ENCODE measurements at places on chromosomes 1 and 21.

DNA sequence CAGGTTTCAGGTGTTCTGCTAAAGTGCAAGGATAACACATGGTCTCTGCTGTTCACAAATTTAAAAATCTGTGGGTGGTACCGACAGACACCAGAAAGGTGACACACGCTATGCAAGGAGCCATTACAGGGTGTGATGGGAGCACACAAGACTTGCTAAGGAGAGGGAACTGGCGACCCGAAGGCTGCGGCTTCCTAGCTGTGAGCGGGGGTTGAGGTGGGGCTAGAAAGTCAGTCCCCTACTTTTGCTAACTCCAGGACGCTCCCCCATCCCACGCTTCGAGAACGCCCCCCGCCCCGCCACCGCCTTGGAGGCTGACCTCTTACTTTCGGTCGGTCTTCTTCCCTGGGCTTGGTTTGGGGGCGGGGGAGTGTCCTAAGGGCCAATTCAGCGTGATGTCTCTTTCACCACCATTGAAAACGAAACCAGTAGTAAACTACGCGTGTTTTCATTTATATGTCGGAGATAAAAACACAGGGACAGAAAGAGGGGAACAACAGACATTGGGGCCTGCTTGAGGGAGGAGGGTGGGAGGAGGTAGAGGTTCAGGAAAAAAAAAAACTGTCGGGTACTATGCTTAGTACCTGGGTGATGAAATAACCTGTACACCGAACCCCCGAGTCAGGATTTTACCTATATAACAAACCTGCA, 1.1 kb downstream of the CKS1B start:
- DNase-seq = peak; percentile 39

- DNase-seq = no peak
Measured at GRCh38 chr21:41992576-41992975, 17.6 kb downstream of the ZBTB21 start.

GRCh38 chr1:192959657-192960186, 99.4 kb downstream of the UCHL5 start:
- DNase-seq = no peak

- DNase-seq = no peak
Measured at GRCh38 chr1:41939194-41939593, 20.5 kb upstream of the HIVEP3 start.

DNA sequence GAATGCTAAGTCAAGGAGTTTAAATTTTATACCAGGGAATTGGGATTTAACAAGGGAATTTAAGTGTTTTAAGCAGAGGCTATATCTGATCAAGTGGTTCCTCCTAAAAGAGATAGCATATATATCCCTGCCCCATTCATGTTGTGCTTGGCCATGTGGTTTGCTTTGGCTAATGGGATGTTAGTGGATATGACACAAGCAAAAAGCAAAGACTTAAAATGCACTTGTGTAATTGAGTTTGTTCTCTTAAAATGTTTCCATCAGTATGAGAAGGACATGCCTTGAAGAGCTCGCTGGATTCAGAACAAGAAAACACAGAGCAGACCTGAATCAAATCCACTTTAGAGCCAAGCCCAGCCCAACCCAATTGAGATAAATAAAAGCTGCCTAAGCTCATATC, 22.4 kb downstream of the C1orf87 start:
- DNase-seq = no peak

GRCh38 chr1:79353224-79353623, 346.7 kb upstream of the ADGRL4 start:
- DNase-seq = no peak

DNA sequence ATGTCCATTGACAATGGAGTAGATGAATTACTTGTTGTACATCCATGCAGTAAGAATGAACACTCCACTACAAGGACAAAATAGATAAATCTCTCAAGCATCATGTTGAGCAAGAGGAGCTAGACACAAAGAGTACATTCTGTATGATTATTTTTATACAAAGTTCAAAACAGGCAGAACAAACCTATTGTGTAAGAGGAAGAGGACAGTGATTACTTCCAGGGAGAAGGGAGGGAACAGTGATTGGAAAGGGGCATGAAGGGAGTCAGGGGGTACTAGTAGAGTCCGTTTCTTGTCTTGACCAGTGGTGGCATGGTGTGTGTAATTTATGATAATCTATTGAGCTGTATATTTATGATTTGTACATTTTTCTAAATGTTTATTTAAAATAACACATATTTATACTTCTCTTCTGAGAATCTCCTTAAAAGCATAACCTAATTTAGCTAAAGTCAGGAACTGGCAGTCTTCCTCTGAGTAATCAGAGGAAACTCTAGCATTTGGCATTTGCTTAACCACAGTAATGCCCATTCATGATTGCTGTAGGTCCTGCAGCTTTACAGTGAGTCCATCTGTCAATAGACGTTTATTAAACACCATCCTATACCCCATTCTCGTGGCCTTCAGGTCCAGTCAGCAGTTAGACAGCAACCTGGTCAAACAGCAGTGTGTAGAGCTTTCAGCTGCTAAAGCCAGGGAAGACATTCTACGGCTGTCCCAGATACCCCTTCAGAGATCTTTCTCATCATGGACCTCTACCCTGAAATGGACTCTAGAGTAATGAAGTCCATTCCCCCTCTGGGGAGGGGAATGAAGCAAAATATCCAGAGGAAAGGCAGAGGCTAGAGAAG, 114.1 kb upstream of the GALNT2 start:
- no peak for DNase-seq

Data from T-helper 1 cell (primary cell).